ENCODE measurements at places on chromosomes 3 and 15. TPM values are rescaled to one million over a fixed set of nuclear protein-coding genes. Genes with fewer than 3 reads are reported as not detected.

The ABCF3 gene
- 120 TPM for total RNA-seq

The CRYBG3 gene
- total RNA-seq = 6.5 TPM

The ATP13A5 gene
- total RNA-seq = not detected

The TGM4 gene
- total RNA-seq = not detected

The AP3B2 gene
- 0.10 TPM for total RNA-seq

The RTP1 gene
- not detected for total RNA-seq

The CPA3 gene
- not detected for total RNA-seq

The CTXN2 gene
- total RNA-seq = not detected

The PATL2 gene
- 26.7 TPM for total RNA-seq

The NECTIN3 gene
- total RNA-seq = 6.3 TPM

The RYR3 gene
- 0.23 TPM for total RNA-seq
